ENCODE measurements at places on chromosomes 12 and 14.
A peak's percentile ranks its signal among the peaks of the same experiment; 100 is the strongest.

DNA sequence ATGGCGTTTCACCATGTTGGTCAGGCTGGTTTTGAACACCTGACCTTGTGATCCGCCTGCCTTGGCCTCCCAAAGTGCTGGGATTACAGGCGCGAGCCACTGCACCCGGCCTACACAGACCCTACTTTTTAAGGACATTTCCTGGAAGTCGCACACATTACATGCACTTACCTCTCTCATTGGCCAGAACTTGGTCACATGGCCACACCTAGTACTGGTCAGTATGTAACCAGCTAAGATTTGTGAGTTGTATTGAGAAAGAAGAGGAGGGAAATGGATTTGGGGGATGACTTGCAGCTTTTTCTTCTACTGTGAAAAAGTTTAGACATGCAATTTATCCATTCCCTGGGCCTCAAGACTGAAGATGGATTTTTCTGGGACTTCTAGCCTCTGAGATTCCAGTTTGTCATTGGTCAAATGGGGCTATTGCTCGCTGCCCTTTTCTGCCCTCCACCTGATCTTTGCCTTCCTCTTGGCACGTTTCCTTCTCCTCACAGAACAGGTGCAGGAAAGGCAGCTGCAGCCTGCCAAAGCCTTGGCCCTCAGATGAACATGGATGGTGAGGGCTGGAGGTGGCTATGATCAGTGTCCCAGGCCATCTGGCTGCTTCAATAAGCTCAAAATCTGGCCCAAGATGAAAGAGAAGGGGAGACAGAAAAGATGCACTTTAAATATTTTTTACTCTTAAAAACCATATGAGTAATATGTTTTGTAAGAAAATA lies 7.1 kb upstream of the ZDHHC22 start:
- no peak for DNase-seq

- no peak for DNase-seq
Measured at GRCh38 chr14:89251061-89251460, 166.0 kb downstream of the FOXN3 start.

DNA sequence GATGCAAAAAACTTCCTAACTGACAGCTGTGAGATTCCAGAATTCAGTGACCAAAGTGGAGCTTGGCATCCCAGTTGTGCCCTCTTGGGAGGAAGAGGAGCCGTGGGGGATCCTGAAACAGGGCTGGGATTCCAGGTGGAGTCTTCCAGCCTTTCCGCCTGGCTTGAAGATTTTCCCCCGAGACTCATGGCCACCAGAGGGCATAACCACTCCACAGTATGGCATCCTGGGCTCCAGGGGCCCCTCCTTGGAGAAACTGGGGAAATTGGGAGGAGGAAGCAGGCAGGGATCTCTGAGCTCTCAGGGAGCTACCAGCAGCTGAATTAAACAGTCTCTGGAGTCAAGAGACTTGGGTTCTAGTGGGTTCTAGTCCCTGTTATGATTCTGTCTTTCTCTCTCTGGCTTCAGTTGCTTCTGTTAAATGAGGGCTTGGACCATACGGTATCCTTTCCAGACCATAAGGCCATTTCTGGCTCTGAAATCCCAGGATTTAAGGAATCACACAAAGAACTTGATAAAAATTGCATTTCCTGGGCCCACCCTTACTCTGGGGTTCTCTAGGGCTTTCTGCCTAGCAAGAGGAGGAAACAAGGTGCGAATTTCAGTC lies 2.6 kb upstream of the TAMALIN start:
- DNase-seq: peak; percentile 84

DNA sequence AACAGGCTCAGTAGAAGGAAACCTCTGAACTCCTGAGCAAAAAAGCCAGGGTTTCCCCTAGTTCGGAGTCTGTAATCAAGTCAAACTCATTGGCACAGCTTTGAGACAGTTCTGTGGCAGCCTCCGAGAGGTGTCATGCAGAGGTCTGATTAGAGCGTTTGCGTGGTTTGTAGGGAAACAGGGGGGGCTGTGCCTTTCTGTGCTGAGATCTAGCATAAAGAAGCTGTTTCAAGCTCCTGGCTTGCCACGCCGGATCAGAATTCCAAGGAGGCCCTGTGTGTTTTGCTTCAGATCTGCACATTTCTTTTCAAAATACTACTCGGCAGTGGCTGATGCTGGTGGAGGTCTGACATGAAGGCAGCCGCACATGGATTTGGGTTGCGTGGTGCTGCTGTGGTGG lies 1.7 kb downstream of the CABP1 start:
- DNase-seq: no peak

DNA sequence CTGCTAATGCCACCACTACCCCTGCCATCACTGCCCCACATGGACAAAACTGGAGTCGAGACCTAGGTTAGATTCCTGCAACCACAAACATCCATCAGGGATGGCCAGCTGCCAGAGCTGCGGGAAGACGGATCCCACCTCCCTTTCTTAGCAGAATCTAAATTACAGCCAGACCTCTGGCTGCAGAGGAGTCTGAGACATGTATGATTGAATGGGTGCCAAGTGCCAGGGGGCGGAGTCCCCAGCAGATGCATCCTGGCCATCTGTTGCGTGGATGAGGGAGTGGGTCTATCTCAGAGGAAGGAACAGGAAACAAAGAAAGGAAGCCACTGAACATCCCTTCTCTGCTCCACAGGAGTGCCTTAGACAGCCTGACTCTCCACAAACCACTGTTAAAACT lies 7.1 kb upstream of the OAS2 start:
- DNase-seq: no peak

DNA sequence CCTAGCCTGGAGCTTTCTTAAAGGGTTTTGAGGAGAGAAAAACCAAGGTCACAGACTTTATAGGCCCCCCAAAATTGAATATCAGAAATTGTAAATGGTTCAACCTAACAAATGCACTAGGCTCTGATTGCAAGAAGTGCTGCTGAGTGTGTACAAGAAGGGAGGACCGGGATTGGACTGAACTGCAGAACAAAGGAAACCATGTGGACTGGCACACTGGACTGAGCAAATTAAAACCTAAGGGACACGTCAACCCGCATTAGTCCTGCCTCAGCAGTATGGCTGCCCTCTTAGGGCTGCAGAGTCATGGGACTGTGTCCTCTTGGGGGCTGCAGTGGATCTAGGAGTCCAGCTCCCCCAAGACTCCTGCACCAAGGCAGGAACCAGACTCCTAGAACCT lies 842 bp upstream of the CISTR start:
- no peak for DNase-seq

- DNase-seq: no peak
Measured at GRCh38 chr14:68417009-68417650, 375.7 kb downstream of the ZFP36L1 start.

DNA sequence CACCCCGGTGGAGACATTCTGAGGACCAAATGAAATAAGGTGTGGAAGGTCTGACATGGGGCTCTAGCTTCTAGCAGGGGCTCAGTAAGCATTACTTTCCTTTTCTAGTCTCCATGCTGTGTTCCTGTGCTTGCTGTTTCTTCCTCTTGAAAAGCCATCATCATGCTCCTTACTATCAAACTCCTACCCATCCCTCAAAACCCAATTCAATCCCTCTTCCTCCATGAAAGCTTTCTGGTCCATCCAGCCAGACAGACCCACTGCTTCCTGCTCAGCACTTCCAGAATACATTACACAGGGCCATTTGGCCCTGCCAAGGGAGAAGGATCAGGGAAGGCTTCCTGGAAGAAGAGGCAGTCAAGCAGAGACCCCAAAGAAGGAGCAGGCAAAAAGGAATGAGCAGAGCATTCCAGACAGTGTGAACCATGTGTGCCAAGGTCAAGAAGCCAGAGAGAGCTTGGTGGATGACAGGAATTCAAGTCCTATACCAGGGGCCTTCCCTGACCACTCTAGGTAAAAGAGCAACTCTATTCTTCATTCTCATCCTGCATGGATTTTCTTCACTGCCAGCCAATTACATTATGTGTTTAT lies 59.5 kb downstream of the NUAK1 start:
- DNase-seq: no peak

- DNase-seq: no peak
Measured at GRCh38 chr12:66603461-66603860, 75.4 kb downstream of the GRIP1 start.

Data from 8988T (cell line).